ENCODE measurements at places on chromosomes 2 and 18.

GRCh38 chr2:174839662-174840061 is 75.4 kb upstream of the CHRNA1 start:
- no peak for DNase-seq

DNA sequence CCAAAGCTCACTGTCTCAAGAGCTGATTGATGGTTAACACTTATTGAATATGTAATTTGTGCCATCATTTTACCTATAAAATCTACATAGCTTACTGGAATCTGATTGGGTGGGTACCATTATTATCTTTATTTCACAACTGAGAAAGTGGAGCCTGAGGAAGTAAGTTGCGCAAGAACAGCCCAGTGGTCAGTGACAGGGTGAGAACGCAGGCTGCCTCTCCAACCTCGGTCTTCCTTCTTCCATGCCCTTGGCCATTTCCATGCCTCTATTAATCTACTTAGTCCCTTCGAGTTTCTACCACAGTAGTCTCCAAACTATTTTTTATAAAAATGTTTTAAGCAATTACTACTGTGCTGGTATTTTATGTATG is 390.9 kb upstream of the VWC2L start:
- DNase-seq, result no peak

DNA sequence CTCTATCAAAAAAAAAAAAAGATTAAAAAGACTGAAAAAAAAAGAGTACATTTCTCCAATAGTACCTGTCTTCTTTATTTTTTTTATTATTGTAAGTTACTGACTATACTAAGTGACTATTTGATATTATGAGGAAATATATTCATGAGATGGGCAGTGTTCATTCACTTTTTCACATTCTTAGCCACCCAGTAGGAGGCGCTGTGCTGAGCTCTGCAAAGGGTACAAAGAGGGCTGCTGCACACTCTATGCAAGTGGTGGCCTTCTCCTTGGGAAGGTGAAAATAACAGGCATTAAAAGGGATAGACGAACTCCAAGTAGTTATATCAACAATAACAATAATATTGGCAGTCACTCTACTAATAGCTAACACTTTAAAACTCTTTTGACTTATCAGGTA is 1034.9 kb upstream of the FANCL start:
- DNase-seq, result no peak

- DNase-seq, result no peak
Measured at GRCh38 chr2:38615237-38615636, 12.5 kb upstream of the HNRNPLL start.

DNA sequence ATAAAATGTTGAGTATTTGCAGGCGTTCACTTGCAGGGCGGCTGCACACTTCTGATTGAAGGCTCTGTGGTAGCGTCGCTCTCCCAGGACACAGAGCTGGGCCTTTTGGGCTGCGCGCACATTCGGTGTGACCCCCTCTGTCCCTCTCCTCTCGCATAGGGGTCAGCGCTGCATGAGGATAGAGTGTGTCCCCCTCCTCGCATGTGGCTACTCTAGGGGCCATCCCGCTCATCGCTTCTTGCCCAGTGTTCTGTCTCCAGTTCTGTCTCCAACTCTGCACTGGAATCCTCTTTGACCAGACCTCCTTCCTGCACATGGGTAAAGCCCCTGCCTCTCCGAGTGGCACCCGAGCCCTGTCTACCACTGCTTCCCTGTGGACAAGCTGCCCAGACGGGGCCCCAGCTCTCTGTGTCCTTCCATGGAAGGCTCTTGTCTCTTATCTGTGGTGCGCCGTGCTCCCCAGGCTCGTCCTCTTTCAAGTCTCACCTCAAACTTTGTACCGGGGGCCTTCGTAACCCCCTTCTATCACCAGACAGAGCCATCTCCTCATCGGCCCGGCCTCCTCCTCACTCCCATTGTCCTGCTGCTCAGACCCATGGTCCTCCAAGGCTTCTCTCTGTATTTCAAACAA is 278.0 kb upstream of the HDAC4 start:
- DNase-seq, result no peak

DNA sequence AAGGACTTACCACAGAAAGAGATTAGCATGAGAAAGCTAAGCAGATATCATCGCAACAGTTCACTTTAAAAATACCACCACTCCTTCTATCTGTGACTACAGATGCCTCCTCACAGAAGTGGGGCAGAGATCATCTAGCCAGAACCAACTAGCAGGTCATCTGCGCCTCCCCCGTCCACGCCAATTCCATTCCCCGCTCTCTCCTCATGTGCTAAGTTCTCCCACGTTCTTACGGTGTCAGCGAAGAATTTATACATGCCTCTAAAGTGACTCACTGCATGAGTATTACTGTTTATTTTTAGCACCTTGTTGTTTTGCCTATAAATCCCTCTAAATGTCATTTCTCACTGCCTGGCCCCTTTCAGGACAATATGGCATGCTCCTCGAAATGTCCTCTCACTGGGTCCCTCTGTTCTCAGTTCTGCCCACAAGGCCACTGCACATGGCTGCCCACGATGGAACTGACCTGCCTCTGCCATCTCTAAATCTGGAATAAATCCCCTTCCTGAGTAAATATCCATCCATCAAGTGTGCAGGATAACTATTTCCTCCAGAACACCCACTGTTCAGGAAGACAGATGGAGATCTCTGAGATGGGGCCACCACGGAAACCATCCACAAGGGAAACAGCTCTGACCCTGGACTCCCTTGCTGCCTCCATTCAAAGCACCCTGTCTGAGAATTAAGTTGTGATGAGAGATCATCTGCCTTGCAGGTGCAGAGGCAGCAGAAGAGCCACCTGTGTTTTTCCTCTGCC is 137.7 kb downstream of the IRS1 start:
- no peak for DNase-seq

GRCh38 chr2:153770359-153770991 is 101.2 kb upstream of the GALNT13 start:
- no peak for DNase-seq

GRCh38 chr2:197596766-197597165 is 78.6 kb downstream of the RFTN2 start:
- no peak for DNase-seq

- DNase-seq, result no peak
Measured at GRCh38 chr2:218970894-218971293, 11.4 kb downstream of the CDK5R2 start.

DNA sequence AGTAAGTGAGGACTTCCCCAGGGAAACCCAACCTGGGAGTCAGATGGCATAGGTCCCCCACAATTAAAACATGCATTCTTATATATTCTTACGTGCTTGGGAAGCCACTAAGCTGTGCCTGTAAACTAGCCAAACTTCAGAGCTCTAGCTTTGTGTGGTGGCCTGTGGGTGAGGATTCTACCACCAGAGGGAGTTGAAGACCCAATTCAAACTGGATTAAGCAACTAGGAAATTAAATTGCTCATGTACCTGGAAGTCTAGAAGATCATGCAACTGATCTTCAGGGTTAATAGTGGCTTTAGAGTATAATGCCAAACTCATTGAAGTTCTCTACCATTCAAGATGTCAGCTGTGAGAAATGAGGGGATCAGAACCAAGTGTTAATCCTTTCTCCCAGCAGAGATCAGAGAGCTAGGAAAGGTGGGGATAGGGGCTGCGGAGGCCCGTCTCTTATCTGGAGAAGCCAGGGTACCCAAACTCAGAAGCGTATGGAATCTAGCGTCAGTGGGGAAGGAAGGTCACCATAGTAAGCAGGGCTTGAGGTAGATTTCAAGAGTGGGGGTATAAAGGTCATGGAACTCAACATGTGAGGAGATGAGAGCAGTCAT is 53.2 kb upstream of the CCDC85A start:
- DNase-seq, result peak; percentile 33

GRCh38 chr2:8098476-8099266 is 583.2 kb upstream of the ID2 start:
- DNase-seq, result no peak

DNA sequence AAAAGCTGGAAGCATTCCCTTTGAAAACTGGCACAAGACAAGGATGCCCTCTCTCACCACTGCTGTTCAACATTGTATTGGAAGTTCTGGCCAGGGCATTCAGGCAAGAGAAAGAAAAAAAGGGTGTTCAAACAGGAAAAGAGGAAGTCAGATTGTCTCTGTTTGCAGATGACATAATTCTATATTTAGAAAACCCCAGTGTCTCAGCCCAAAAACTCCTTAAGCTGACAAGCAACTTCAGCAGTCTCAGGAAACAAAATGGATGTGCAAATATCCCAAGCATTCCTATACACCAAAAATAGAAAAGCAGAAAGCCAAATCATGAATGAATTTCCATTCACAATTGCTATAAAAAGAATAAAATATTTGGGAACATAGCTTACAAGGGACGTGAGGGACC is 11.1 kb downstream of the SLC8A1 start:
- DNase-seq, result no peak

DNA sequence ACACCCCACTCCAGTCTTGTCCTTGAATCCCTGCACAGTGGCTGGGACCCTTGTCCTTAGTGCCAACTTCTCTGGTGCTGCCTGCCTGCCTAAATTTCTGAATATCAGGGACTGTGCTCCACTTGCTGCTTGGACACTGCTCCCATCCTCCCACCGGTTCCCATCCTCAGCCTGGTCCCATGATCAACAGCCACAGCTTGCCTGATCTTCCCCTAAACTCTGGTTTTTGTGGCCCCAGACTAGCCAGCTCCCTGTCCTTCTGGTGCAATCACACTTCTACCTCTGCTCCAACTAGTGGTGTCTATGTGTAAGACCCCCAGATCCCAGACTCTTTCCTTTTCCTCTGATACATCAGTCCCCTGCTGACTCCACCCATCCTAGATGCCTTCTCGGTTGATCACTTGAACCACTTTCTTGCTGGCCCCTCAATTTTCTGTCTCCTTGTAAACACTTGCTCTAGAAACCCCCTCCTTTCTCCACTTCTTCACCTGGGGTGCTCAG is 37.2 kb upstream of the POLE4 start:
- no peak for DNase-seq

DNA sequence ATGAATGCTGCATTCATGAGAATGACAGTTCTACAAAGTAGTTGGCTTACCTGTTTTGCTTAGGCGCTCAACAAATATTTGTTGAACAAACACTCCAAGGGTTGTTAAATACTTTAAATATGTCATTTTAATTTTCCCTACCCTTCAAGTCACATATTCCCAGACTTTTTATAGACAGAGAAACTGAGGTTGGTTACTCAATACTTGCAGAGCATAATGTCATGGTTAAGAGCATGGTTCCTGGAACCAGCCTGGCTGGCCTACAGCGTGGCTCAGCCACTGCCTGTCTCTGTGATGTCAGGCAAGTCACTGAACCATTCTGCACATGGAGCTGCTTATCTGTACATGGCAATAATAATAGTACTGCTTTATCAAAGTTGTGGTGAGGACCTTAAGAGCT is 120.0 kb upstream of the STK17B start:
- no peak for DNase-seq

GRCh38 chr2:221034026-221034701 is 537.9 kb downstream of the EPHA4 start:
- DNase-seq, result no peak

DNA sequence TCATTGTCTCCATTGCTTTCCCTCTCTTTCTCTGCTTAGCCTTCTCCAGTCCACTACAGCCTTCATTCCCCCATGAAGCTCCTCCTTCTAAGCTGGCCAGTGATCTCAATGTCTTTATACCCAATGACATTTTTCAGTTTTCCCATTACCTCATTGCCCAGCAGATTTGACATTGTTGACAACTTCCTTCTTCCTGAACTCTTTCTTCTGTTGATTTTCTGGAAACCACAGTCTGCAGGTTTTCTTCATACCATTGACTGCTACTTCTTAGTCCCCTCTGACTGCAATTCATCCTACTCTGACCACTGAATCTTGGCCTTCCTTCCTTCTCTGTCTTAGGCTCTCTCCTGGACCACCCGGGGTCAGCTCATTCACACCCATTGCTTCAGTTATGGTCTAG is 22.9 kb upstream of the SPP2 start:
- DNase-seq, result no peak

DNA sequence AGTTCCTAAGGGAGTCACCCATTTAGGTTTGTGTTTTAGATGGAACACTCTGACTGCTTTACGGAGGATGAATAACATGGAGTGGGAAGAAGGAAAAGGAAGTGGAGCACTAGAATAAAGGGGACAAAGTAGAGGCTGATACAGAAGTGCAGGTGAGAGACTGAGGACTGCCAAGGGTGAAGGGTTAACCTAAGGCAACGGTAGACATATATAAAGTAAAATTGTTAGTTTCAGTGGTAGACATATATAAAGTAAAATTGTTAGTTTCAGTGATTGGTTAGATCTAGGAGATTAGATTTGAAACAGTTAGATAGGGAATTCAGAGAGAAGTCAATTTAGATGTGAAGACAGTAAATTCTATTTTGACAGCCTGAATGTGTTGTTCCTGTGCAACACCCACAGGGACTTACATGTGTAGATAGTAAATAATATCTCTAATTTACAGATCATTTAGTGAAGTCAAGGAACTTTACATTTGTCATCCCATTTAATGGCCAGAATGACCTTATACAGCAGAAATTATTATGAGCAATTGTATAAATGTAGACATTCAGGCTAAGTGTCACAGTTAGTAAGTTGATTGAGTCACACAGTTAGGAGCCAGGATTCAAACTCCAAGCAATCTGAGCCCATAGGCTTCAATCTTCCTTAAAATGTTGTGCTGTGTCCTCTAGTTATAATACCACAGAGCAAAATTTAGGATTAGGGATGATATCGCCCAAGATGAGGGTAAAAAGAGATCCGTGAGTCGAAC is 270.8 kb upstream of the UBE2E3 start:
- DNase-seq, result no peak

- no peak for DNase-seq
Measured at GRCh38 chr18:63271881-63272299, 47.7 kb downstream of the BCL2 start.

GRCh38 chr2:185187421-185187820 is 551.2 kb upstream of the FSIP2 start:
- DNase-seq, result no peak

DNA sequence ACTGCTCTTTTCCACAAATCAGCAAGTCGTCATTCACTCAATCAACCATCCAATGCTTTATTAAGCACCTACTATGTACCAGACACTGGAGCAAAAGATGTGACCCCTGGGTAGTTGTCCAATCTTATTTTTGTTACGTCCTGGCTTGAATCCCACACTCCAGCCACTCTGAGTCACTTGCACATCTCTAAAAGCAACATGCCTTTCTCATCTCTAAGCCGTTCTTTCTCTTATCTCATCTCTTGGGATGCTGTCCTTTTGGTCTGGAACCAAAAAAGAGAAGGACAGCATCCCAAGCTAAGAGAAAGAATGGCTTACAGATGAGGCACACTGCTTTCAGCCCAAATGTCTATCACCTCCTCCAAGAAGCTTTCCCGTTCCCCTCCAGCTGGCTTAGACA is 58.8 kb downstream of the RNF152 start:
- DNase-seq, result no peak

DNA sequence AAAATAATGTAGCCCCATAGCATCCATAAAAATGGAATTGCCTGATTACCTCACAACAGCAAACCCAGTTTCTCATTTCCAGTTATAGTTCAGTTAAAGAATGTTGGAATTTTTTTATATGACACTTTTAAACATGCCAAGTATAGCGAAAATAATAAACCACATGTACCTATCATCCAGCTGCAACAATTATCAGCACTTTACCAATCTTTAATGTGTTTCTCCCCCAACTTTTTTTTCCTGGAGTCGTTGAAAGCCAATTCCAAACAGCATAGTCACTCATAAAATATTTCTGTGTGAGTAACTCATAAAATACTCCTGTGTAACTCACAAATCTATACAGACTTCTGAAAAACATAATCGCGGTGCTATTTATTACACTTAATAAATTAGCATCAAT is 38.1 kb downstream of the SMAD4 start:
- no peak for DNase-seq
